NCI-H748 treated with DMSO at 0.1 percent for 48 hours (cell line): ENCODE measurements at places on chromosomes 1 and 21.
A peak's percentile ranks its signal among the peaks of the same experiment; 100 is the strongest.

- DNase-seq: peak; percentile 88
Measured at GRCh38 chr21:14977814-14978213, 87.0 kb downstream of the NRIP1 start.

- DNase-seq: no peak
Measured at GRCh38 chr1:243233908-243234307, 21.2 kb downstream of the CEP170 start.

DNA sequence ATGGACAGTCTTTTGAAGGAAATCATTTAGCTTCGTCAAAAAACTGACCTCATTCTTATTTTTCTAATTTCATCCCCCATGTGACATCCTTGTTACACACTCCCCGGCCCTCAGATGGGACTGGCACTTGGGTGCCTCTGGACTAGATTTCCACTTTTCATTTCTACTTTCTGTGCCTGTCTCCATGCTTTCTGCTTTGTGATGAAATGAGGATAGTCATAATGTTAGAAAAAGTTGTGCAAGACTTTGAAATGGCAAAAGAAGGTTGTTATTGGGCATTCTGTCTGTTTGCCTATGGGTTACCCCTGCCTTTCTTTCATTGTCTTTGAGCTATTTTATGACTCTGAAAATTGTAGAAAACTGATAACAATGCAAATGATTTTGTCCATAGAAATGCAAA lies 54.9 kb downstream of the MDM4 start:
- DNase-seq: no peak

DNA sequence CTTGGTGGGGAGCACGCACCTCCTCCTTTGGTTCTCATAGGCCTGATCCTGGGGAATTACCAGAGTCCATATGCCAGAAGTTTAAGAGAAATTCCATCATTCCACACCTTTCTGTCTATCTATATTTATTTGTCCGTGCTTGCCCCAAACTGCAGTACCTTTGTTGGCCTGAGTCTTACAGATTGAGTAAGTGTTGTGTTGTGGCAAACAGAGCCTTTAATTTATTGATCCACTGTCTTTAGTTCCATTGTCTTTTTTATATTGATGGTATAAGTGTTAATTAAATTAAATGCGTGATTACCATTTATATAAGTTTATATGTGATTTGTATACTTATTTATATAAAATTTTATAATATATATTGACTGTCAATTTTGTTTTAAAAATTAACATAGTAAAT lies 4.9 kb downstream of the SH3BGR start:
- DNase-seq: no peak

GRCh38 chr1:151992303-151993083 lies 1.2 kb downstream of the S100A10 start:
- peak; percentile 51 for DNase-seq

DNA sequence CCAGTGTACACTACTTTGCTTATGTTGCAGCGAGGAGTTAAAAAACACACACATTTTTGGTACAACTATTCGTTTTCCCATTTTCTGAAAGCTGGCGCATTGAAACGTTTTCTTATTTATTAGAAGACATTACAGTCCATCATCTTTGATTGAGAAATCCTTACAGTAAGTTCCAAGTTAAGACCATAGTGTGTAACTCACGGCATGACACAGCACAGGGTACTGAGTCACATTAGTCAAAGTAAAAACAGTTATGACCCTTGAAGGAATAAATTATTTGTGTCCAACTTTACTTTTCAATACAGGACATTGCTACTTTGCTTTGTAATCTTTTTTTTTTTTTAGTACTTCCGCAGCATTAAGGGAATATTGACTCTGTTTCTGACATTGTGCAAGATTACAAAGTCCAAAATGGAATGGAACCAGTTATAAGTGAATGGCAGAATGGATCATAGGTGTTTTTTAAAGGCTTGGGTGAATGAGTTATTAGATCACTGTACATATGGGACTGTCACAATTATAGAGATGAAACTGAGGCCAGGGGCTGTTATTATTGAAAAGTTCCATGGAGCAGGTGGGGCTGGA lies 11.7 kb downstream of the PTGFRN start:
- DNase-seq: no peak

- no peak for DNase-seq
Measured at GRCh38 chr1:1835546-1835945, 55.3 kb downstream of the GNB1 start.

DNA sequence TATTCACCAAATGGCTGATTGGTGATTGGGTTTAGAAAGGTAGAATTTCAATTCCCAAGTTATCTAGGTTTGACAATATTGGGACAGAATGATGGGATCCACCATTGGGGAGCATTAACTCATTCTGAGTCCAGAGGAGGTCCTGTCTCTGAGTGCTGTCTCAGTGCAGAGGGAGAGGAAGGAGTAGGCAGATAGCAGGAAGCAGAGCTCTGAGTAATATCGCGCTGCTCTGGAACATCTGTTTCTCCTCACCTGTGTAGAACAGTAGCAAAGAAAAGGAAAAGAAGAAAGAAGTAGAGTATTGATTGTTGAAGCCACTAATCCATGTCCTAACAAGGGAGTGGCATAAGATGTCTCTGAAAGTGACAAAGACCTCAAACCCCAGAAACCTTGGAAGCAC lies 1657.8 kb downstream of the MRPL39 start:
- DNase-seq: no peak

DNA sequence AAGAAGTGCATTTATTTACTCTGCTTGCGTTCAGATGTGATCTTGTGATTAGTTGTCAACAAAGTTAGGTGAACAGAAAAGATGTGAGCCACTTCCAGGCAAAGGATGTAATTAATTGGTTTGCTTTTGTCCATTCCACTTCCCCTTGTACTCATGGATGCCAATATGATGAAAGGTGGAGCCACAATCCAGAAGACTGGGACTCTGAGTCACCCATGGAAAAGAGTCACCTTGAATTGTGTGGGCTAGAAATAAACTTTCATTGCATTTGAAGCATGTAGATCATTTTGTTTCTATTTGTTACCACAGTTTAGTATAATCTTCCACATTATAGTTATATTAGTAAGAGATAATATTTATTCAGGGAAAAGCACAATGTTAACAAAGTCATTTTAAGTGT lies 684.2 kb downstream of the LTN1 start:
- no peak for DNase-seq

DNA sequence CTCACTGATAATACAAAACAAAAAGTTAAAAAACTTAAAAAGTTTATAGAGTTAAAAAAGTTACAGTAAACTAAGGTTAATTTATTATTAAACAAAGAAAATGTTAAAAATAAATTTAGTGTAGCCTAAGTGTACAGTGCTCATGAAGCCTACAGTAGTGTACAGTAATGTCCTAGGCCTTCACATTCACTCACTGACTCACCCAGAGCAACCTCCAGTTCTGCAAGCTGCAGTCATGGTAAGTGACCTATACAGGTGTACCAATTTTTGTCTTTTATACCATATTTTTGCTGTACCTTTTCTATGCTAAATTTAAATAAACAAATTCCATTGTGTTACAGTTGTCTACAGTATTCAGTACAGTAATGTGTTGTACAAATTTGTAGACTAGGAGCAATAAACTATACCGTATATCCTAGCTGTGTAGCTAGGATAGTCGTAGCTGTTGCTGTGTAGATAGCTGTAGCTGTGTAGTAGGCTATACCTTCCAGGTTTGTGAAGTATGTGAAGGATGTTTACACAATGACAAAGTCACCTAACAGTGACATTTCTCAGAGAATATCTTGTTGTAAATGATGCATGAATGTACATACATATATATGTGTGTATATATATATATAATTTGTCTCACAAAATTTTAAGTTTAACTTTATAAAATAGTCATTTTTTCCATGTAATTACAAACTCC lies 140.2 kb downstream of the TGFB2 start:
- DNase-seq: no peak

GRCh38 chr21:39670701-39671100 lies 58.0 kb downstream of the B3GALT5 start:
- DNase-seq: peak; percentile 58

DNA sequence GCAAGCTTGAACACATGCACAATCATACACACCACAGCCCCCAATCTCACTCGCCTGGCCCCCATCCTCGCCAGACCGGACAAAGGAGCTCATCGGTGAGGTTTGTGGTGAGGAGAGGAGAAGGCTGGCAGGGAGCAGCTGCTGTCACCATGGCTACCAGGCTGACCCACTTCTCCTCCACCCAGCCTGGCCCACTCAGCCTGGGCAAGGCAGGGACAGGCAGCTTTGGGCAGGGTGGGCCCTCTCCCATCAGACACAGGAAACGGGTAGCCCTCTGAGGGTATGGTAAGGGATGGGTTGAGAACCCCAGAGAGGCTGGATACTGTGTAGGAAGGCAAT lies 15.9 kb downstream of the RIMS3 start:
- DNase-seq: no peak

- DNase-seq: no peak
Measured at GRCh38 chr1:207966521-207966920, 55.6 kb upstream of the CD34 start.

DNA sequence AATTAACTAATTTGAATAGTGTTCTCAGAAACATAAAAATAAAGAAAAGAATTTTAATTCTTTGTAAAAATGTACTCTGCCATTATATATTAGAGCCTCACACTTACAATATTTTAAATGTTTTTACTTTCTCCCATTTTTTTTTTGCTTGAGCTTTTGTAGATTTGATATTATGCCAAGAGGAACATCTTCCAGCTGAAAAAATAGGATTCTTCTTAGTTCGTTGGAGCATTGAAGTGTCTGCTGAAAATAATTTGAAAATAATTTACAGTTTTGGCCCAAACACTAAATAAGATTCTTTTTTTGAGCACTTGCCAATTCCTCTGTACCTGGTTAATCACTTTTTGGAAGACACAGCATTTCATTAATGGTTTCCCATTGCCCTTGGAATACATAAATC lies 175.0 kb upstream of the COL11A1 start:
- DNase-seq: no peak

GRCh38 chr1:37995751-37996345 lies 6.0 kb upstream of the SF3A3 start:
- peak; percentile 13 for DNase-seq

DNA sequence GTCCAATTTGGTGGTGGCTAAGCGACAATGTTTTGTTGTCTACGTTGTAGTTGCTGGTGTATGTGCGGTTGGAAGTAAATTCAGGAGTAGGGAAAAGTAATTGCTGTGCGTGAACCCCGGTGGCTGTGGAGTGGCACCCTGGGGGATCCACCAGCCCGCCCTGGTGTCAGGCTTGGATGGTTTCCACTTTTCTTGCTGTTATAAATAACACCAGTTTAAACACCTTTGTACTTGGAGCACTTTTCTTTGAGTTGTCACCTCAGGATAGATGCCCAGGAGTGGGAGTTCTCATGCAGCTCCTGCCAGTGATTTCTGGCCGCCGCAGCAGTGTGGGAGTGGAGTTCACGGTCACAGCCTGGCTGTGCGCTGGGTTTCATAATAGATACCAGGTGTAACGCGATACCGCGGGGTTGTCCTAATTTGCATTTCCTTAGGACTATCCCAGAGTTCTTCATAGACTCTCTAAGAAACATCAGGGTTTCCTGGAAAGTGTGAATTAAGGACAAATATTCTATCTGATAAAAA lies 12.8 kb upstream of the TMEM200B start:
- no peak for DNase-seq

DNA sequence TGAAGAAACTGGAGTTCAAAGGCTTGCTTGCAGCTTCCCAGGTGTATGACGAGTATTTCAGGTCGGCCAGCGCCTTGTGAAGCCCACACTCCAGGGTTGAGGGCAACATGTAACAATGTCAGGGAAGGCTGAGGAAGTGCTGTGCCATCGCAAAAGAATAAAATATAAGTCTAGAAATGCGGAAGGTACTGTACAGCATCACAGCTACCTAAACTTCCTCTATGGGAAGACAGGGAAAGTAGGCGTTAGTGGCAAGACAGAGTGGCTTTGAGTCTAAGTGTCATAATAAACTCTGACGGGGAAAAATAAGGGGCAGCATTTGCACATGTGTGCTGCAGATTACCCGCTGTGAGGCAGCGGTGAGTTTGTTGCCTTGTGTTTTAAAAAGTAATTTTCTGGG lies 28.9 kb downstream of the DOP1B start:
- no peak for DNase-seq

DNA sequence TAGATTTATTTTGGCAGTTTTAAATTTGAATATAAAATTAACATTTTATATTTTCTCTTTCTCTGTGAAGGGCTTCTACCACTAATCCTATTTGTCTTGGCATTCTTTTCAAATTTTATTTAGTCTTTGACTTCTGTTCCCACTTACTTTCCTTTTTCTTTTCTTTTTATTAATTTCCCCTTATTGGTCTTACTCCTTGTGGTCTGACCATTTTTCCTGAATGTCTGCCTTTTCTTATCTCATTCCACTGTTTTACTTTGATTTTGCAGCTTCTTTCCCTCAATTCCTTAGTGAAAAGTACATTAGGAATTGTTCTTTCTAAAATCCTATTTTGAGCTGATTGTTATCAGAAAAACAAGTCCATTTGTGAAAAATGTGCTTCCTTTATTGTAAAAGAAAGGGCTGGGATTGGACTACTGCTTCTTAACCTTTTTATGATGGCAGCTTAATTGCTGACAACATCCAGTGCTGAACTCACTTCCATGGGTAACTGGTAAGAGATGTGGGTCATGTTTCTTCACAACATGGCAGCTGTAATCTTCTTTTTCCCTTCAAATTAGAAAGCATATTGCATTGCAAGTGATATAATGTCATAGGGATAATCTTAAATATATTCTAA lies 284.6 kb downstream of the DNM3 start:
- DNase-seq: no peak

GRCh38 chr1:245516284-245516759 lies 361.5 kb downstream of the KIF26B start:
- peak; percentile 54 for DNase-seq

GRCh38 chr21:15929536-15929935 lies 199.8 kb downstream of the USP25 start:
- no peak for DNase-seq

DNA sequence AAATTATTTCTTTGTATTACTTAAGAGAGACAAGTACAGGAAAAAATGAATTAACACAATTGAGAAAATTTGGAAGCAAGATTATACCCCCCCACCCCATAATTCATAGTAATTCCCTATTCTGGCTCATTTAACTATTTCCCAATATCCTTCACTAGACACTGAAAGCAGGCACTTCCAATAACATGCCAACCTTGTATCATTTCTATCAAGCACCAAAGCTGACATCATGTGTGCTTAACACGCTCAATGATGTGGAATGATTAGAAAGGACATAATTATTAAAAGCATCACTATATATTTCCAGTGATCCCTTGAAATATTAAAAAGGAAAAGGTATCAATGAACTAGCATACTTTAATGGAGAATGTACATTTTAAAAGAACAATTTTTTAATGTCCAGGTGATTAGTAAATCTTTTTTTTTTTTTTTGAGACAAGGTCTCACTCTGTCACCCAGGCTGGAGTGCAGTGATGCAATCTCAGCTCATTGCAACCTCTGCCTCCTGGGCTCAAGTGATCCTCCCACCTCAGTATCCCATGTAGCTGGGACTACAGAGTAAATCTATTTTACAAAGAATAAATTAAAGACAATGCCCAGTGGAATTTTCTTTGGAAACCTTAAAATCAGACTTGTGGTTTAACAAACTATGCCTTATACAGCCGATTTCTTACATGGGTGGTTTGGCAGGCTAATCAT lies 443.9 kb downstream of the DSCAM start:
- no peak for DNase-seq

- no peak for DNase-seq
Measured at GRCh38 chr1:30123896-30124295, 599.5 kb downstream of the MATN1 start.
